ENCODE measurements at places on chromosomes 1 and 21. TPM values are rescaled to one million over a fixed set of nuclear protein-coding genes. Genes with fewer than 3 reads are reported as not detected.

The CCDC30 gene
- total RNA-seq, result 20.1 TPM

GRCh38 chr1:231064418-231064817 is 24.4 kb upstream of the FAM89A start:
- no peaks in the 10 kb centered on the region for H3K36me3 ChIP-seq
- no peak overlapping the region for H3K27ac ChIP-seq
- DNase-seq, result no peak
- H3K4me1 ChIP-seq, result no peaks in the 10 kb centered on the region
- no peak overlapping the region for H3K4me3 ChIP-seq

The FCGR1A gene
- total RNA-seq, result 2.1 TPM

The ACOT11 gene
- total RNA-seq, result 81.9 TPM

GRCh38 chr1:16984717-16985116 is 4.3 kb upstream of the MFAP2 start:
- peaks cover 14% of the 10 kb centered on the region for H3K36me3 ChIP-seq
- peak; percentile 42 for DNase-seq
- no peaks in the 10 kb centered on the region for H3K27me3 ChIP-seq
- H3K4me3 ChIP-seq, result no peak overlapping the region
- no peak overlapping the region for H3K27ac ChIP-seq

DNA sequence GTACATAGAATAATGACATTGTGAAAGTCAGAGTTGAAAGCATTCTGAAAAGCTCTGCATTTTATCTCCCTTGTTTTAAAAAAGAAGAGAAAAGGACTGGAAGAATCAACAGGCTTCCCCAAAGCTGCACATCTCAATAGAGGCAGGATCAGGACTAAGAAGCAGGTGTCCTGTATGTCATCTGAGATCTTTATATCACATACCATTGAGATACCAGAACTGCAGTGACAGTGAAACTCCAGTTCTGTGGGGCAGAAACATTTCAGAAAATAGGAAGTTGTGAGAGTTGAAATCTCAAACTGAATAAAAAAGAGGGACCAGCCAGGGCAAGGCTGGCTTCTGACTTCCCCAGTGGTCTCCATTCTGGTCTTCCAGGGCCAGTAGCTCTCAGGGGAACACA is 33.0 kb upstream of the SH2D1B start:
- no peak overlapping the region for H3K4me3 ChIP-seq
- H3K27me3 ChIP-seq, result no peaks in the 10 kb centered on the region
- DNase-seq, result no peak
- H3K4me1 ChIP-seq, result no peaks in the 10 kb centered on the region
- H3K27ac ChIP-seq, result no peak overlapping the region

The OR10K1 gene
- total RNA-seq, result not detected

The OR2L2 gene
- total RNA-seq, result 0.34 TPM

All from thyroid gland (tissue), 4 donors.